ENCODE measurements at places on chromosomes 2 and 18.

- no peak for DNase-seq
These were observed 147.8 kb downstream of the PMAIP1 start for GRCh38 chr18:60047556-60047955.

GRCh38 chr2:139721411-139721995 is 941.3 kb upstream of the NXPH2 start:
- DNase-seq, result no peak

DNA sequence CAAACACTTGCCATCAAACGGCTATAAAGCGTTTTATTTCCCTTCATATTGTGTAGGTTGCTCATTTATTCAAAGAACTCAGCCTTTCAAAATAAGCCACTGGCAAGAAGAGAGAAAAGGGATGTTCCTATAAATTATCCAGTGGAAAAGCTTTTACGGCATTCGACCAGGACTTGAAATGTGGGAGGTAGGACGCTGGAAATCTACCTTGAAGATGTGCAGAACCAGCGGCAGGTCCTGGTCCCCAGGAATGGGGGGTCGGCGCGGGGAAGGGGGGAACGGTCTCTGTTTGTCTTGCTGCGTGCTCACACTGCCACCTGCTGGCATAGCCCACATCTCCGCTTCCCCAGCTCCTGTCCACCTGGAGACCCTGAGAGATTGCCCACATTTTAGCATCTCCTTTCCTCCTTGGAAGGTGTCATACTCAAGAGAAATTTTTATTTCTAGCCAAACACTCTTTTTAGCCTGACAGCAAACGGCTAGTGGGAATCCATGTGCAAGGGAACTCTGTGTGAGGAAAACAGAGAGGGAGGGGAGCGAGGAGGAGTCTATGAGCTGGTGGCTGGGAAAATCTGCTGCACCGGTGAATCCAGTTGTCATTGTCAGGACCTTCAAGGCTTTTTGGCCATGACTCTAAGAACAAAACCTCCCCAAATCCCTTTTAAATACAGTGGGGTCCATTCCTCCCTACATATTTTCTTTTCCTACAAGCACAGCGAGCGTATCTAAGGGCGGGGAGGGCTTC is 349.0 kb upstream of the PKDCC start:
- DNase-seq, result no peak

DNA sequence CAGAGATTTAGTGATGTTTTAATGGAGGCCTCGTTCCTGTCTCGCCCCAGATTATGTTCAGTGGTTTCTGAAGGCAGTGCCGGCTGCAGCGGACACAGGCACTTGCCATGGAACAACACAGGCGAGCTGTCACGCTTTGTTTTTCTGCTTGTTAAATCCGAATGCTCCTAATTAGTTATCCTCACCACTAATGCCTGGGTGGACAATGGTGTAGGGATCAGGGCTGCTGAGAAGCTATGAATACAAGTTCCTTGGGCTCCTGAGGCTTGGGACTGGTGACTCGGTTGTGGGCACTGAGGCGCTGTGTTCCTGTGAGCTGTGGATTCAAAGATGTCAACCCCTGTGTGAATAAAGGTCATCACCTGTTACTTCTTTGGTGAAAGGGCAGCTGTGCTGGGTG is 123.5 kb downstream of the PLEKHM3 start:
- no peak for DNase-seq

DNA sequence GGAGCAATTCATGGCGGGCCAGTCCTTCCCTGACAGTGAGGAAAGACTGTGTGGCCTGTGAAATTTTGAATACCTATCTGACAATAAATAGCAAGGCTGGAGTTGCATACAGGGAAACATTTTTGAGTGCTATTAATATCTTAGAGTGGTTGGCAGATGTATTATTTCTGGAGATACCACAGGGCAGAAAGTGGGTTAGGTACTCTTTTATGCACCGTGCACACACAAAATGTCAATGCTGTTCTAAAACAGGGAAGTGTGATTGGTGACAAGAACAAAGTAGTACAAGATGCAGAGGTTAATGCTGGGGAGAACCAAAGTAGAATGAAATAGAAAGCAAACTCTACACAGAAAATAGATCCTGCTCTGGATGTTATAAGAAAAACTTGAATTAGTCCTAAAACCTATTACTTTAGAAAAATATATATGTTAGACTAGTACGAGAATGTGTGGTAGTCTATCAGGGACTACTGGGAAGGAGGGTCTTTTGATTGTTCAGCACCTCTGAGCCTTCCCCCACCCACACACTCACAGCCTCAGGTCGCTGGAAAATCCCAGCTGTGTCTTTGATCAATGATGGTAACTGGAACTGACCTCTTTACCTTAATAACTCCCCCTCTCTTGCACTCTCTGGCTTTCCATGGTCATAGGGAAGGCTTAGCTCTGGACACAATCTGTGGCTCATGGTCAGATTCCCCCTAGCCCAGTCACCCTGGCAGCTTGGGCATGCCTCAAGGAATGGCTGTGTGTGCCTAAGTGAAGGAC is 58.2 kb downstream of the SERPINB8 start:
- no peak for DNase-seq

DNA sequence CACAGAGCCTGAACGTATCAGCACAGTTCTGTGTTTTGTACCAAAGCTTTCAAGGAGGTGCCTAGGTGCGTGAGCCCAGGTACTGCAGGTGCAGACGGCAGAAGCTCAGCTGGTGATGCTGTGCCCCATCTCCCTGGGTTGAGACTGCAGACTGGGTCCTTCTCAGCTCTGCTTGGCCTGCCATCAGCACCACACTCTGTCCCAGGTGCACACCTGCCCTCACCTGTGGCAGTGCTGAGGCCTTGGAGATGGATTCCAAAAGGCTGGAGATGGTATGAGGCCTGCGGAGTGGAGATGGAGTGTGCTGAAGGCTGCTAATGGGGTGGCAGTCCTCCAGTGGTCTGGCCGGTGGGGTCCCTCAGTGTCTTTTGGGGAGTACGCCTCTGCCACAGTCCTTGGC is 9.3 kb downstream of the LDLRAD4 start:
- no peak for DNase-seq

GRCh38 chr2:78780256-78780655 is 245.2 kb upstream of the REG3G start:
- no peak for DNase-seq

- no peak for DNase-seq
These were observed 104.2 kb downstream of the ACKR3 start for GRCh38 chr2:236673823-236674185.

DNA sequence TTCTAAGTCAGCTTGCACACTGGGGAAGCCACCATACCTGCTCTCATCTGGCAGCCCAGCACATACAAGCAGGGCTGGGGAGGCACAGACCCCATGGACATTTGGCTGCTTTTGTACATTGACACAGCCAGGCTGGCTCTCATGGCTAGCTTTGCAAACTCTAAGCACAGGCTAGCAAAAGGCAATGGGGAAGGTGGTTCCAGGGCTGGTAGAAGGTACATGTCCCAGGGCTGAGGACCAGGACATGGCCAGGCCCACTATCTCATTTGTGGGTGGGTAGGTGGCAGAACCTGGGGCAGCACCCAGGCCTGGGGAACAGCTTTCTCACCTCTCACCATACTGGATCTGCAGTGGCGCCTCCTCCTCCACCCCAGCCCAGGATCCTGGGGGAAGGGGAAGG is 90.9 kb downstream of the HS1BP3 start:
- no peak for DNase-seq

- DNase-seq, result no peak
These were observed 12.4 kb downstream of the HS6ST1 start for GRCh38 chr2:128306081-128306930.

GRCh38 chr2:15858466-15858865 is 81.9 kb upstream of the MYCN start:
- DNase-seq, result no peak

DNA sequence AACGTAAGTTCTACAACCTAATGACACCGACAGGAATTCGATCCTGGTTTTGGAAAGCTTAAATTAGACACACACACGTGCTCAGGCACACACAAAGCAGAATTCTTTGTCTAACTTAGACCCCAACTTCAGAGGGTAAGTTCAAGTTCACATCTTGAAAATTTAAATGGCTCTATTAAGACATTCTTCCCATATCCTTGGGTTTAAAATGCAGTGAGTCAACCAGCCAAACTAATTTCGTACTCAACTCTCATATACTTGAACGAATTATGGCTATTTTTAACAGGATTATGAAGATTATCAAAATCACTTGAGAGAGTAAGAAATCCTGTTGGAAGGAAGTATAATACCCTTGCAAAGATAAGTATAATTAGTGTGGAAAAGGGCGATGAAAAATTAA is 53.2 kb upstream of the ARL4C start:
- no peak for DNase-seq

GRCh38 chr2:183519371-183520056 is 395.3 kb downstream of the NUP35 start:
- no peak for DNase-seq

DNA sequence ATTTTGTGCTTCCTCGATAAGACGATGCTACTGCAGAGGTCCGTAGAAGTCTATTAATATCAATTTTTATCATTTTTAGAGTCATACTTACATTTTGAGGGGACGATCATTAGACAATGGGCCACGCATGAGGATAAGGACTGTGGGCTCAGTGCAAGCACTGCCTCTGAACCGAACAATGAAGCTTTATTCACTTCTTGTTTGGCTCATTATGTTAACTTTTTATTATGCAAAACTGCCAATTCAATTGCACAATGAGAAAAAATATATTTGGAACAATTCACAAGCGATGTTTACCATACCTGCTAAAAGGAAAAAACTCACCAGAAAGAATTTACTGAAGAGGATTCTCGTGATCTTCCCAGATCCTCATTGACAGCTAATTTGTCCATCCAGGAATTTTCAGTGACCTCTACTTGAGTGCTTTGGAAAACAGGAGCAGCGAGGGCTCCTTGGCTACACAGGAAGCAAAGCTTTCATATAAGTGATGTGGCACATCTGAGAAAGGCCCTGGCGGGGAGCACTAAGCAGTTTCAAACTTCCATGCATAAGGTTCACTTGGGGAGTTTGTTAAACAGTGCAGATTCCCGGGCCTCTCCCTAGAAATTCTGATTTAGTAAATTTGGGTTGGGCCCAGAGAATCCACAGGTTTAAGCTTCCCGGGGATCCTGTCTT is 13.3 kb upstream of the CAPN13 start:
- no peak for DNase-seq

DNA sequence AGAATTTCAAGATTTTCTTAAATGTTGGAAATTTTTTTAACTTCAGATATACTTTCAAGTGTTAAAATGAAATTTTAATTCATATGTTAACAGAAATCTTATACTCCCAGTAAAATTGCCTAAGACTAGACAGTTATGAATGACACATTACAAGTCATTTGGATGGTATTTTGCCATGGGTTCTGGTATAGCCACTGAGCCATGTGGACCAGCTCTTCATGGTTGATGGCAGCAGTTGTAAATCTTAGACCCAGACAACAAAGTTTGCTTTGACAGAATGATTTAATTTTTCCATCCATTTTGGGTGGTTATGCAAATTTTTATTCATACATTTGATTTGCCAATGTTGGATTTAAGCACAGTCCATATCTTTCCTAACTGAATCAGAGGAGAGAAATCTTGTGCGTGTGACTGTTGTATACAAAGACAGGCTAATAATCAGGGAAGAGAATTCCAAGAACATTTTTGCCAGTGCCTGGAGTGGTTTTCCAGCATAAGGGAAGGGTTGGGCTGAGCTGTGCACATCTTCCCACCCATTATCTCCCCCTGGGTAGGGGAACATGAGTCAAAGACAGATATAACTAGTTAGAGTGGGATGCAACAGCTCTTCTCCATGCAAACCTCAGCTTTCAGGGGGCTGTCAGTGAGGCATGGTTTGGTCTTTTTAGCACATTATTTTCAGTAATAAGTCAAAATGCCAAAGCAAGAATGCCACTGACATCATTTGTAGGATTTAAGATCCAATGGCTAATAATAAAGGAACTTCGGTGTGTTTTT is 28.1 kb upstream of the INPP4A start:
- no peak for DNase-seq

DNA sequence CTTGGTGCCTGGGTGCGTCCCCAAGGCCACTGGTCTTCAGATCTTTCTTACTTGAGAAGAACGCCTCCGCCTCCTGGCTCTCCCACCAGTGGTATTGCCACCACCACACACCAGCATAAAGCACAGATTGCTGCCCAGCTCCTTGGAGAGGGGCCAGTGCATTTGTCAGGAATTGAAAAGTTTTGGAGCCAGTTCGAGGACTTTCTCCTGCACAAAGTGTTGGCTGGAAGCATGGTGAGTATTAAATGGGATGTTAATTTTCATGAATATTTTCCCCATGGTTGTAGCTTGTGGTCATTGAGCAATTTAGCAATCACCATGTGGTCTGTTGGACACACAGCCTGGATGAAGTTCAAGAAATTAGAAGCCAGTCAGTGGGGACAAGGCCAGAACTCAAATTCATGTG is 684.6 kb upstream of the FANCL start:
- DNase-seq, result no peak

GRCh38 chr2:17162713-17163112 is 355.5 kb downstream of the RAD51AP2 start:
- no peak for DNase-seq
